Peyer's patch (tissue), 4 donors: ENCODE measurements at places on chromosomes 13 and 19. TPM values are rescaled to one million over a fixed set of nuclear protein-coding genes. Genes with fewer than 3 reads are reported as not detected.

Gene CFAP97D2
- total RNA-seq: not detected

Gene SYCN
- total RNA-seq: not detected

Gene KLC3
- not detected for total RNA-seq

GRCh38 chr13:40547591-40548315 is 118.7 kb downstream of the FOXO1 start:
- H3K4me1 ChIP-seq: no peaks in the 10 kb centered on the region
- DNase-seq: no peak
- no peaks in the 10 kb centered on the region for H3K27me3 ChIP-seq

- DNase-seq: peak; percentile 81
- peak overlapping the region; percentile 82 for H3K4me3 ChIP-seq
- H3K27ac ChIP-seq: peak overlapping the region; percentile 92
- H3K27me3 ChIP-seq: no peaks in the 10 kb centered on the region
- no peaks in the 10 kb centered on the region for H3K4me1 ChIP-seq
Measured at GRCh38 chr19:6393983-6394412, 1.0 kb upstream of the GTF2F1 start.

Gene LGI4
- total RNA-seq: 7.4 TPM

- no peak for DNase-seq
- no peak overlapping the region for H3K4me3 ChIP-seq
- no peak overlapping the region for H3K27ac ChIP-seq
- H3K36me3 ChIP-seq: no peaks in the 10 kb centered on the region
- no peaks in the 10 kb centered on the region for H3K27me3 ChIP-seq
Measured at GRCh38 chr13:35499196-35499662, 22.7 kb upstream of the MAB21L1 start.

Gene CYP4F3
- total RNA-seq: 23.9 TPM

Gene FCER2
- total RNA-seq: 10.7 TPM

Gene SERTAD1
- 13.9 TPM for total RNA-seq

DNA sequence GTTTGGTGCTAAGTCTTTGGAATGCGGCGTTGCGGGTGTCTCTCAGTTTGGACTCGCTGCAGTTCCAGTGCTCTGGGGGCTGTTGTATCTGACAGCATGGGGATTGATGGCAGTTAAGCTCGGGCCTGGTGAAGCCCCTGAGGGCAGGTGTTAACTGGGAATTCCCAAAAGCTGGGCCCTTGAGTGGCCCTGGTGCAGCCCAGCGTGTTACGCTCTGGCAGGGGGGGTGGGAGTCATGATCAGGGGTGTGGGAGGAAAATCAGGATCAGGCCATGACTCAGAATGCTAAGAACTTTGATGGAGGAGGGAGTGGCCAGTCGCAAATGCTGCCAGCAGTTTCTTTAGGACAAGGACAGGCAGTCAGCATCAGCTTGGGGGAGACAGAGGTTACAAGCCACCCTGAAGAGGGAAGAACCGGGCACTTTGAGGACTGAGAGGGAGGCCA is 19.6 kb downstream of the AP2A1 start:
- no peak overlapping the region for H3K27ac ChIP-seq
- H3K4me1 ChIP-seq: no peaks in the 10 kb centered on the region
- no peak overlapping the region for H3K4me3 ChIP-seq
- H3K36me3 ChIP-seq: peaks cover 63% of the 10 kb centered on the region
- DNase-seq: no peak
